ENCODE measurements at places on chromosomes 7 and 10. TPM values are rescaled to one million over a fixed set of nuclear protein-coding genes. Genes with fewer than 3 reads are reported as not detected.

Gene GPRIN2
- total RNA-seq = not detected

Gene DDC
- total RNA-seq = 0.71 TPM

Gene C10orf90
- total RNA-seq = not detected

Gene PGAM2
- total RNA-seq = not detected

Gene TDRD1
- 0.27 TPM for total RNA-seq

Gene MMP21
- not detected for total RNA-seq

Gene BMPER
- not detected for total RNA-seq

Gene AKR1B1
- total RNA-seq = 122 TPM

Gene OR13A1
- not detected for total RNA-seq

Gene TMEM270
- total RNA-seq = not detected

Gene TSPAN12
- not detected for total RNA-seq

Gene AMPH
- not detected for total RNA-seq
